ENCODE measurements at places on chromosomes 1 and 21. TPM values are rescaled to one million over a fixed set of nuclear protein-coding genes. Genes with fewer than 3 reads are reported as not detected.

GRCh38 chr1:94769551-94769950, 50.6 kb upstream of the SLC44A3 start:
- DNase-seq: no peak

DNA sequence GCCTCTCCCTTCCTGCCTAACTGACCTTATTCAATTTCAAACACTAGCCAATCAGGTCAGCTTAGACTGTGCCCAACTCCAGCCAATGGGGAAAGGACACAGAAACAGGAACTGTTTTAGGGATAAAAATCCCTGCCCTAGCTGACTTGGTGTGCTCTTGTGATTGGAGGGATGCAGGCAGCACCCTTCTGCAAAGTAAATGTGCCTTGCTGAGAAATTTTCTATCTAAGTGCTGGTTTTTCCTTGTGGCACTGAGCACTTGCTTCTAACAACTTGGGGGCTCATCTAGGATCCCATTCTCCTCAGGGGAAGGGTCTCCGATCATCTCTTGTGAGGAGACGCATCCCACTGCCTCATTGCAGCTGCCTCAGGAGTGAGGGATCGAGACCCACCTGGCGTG, 10.7 kb upstream of the CD2 start:
- DNase-seq: no peak

LCE3C gene
- not detected for total RNA-seq

- DNase-seq: no peak
Observed at GRCh38 chr1:167482184-167482583, 36.1 kb downstream of the CD247 start.

GRCh38 chr1:202702088-202702487, 8.2 kb downstream of the SYT2 start:
- DNase-seq: no peak

All from prostate gland (tissue), 2 donors.